ENCODE measurements at places on chromosomes 7 and 10. TPM values are rescaled to one million over a fixed set of nuclear protein-coding genes. Genes with fewer than 3 reads are reported as not detected.

DNA sequence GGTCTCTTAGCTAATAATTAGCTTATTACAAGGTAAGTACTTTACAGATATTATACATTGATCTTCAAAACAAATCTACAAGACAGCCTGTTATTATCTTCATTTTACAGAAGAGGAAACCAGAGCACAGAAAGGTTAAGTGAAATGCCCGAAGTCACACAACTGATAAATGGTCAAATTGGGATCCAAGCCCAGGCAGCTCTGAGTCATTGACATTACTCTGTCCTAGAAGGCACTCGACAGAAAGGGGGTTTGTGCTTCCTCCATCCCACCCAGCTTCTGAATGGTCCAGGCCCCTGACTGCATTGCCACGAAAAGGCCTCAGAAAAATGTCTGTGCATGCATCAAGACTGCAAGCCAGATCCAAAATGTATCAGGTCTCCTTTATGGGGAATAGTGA, 81.3 kb upstream of the ZNF438 start:
- no peak for DNase-seq

DNA sequence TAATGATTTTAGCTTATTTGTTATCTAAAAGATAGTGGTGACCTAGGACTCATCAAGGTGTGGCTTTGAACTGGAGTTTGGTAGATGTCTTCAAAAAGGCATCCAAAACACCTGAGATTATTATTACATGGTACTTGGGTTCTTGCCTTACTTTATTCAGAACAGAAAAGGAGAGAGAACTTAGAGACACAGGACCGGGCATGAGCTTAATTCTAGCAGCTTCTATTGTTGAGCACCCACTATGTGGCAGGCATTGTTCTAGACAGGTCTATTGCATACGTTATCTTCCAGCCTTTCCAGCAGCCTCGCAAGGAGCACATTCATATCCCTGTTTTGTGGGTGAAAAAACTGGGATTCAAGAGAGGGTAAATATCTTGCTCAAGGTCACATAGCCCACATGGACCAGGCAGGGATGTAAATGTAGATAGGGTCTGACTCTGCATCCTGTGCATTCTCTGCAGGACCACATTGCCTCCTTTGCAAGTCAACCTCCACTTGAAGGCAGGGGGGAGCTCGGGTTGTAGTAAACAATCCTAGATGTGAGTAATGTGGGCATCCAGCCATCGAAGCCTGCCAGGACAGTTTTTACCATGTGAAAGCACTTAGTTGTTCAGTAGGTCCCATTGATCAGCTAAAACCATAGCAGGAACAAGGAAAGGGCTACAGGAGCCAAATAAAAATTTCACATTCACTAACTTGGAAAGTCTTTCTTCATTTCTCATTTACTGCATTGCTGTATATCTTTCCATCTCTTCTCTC, 551.4 kb downstream of the LRMDA start:
- DNase-seq: no peak

GRCh38 chr7:127704211-127704610, 52.2 kb downstream of the SND1 start:
- no peak for DNase-seq

DNA sequence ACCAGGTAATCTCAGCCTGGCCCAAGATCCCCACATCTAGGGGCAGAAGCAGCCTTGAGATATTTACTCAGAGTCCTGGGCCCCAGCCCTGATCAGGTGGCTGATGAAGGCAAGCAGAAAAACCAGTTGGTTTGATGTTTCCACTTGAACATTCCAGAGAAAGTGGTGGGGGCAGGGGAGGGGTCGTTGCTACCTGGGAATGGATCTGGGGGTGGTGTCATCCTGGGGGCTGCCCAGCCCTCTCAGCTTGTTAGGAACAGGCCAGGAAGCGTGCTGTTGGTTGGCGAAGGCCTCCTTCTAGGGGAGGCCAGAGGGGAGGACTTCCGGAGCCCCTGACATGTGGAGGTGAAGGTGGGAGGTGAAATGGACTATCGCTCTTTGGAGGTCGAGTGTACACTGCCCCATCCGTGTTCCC, 3.7 kb upstream of the ABHD11 start:
- DNase-seq: no peak

DNA sequence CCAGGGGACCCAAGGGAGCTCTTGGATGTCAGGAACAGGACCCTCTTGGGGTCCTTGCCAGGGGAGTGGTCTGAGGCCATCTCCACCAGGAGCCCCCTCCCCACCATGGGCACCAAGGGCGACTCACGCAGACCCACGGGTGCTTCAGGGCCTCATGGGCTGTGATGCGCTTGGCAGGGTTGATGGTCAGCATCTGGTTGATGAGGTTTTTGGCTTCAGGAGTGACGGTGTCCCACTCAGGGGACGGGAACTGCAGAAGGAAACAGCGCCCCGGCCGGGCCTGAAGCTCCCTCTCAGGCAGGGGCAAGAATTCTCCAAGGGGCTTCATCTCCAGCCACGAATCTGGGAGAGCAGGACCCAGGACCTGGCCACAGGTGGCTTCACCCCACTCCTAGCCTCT, 41.3 kb downstream of the YKT6 start:
- DNase-seq: no peak

Gene PLA2G12B
- total RNA-seq: not detected

Gene ACTL6B
- total RNA-seq: not detected

GRCh38 chr7:30266686-30267085, 17.7 kb upstream of the ZNRF2 start:
- no peak for DNase-seq

DNA sequence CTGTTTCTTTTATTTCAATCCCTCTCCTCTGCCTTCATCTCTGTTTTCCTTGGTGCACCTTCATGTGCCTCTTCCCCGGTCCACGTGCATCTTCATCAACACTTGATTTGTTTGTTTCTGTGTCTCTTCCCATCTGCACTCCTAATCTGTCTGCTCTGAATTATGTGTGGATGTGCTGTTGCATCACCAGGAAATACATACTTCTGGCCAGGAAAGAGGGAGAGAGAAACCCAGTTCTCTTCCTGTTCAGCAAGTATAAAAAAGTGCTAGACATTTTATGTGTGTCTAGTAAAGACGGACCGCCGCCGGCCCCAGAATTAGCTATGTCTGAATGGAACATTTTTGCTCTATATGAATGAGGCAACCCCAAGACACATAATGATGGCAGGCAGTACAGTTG, 93.8 kb downstream of the CALD1 start:
- DNase-seq: no peak

DNA sequence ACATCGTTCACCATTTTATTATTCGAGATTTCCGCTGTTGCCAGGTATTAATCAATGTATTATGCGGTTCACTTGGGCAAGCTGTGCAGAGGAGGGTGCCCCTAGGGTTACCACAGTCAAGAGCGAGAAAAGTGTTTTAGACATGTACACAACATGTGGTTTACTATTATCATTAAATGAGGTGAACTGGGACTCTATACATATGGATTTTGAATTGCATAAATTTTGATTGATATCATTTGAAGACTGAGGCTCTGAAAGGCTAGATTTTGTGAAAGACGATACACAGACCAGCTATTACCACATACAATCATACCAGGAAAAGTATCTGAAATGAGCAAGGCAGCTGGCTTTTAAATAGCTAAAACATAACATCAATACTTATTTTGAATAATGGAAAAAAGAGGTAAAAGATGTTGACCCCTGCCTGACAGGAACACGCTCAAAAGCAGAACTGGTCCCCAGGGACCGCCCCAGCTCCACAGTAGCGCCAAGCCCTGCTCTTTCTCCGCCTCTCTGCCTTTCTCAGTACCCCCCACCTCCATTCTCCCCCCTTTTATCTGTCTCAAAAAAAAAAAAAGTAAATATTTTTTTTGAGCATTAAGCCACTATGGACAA, 413.4 kb upstream of the MKI67 start:
- DNase-seq: no peak

DNA sequence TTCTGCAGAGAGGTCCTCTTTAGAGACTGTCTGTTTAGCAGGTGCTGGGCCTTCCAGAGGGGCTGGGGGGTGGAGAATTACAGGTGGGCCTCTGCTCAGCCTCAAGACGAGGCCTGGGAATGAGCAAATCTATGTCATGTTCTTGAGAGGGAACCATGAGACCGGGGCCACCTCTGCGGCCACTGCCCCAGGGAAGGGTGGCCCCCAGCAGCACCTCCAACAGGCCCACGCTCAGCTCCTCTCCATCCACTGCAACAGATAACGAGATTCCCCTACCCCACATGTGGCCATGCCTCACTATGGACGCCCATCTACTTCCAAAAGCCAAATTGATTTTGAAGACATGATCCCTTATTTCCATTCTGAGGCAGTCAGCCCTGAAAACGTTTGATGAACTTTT, 176.9 kb downstream of the TCERG1L start:
- DNase-seq: no peak

Gene LGI1
- total RNA-seq: not detected

- no peak for DNase-seq
These were observed 67.6 kb downstream of the PAX2 start for GRCh38 chr10:100812978-100813377.

DNA sequence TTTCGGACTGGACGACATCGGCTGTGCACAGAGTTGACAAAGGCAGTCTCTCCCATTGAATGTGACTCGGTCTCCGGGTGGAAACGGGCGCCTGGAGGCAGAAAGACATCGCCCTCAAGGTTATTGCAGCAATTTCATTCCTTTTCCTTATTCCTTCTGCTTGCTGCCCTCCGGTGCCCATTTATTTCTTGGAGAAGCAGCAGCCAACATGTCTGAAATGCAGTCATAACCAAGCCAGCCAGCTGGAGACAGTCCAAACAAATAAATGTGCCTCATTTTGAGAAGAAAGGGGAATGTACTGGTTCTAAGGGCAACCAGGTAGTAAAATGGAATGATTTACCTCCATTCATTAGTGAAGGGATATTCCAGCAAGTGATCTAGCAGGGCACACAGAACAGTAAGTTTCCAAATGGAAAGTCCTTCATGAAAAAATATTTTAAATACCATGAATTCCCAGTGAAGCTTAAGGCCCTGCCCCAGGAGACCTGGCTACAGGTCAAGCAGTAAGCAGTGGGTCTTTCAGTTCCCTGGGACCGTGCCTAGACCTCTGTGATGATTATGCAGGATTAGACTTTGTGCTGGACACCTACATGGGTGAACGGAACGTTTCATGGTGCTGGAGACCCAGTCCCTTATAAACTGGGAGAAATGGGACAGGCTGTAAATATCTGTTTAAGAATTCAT, 86.6 kb downstream of the ABLIM1 start:
- DNase-seq: no peak

Measured in activated CD4-positive, alpha-beta memory T cell treated with anti-CD3 and anti-CD28 coated beads, Interleukin-2, amount 10 ng/mL, durations not matched to agents 7 days and 5 days (primary cell).